Activated T-helper 9 cell treated with anti-CD3 and anti-CD28 coated beads, Interleukin-2, amount 50 U/mL, for 16 hours (primary cell): ENCODE measurements at places on chromosomes 6 and 20.

DNA sequence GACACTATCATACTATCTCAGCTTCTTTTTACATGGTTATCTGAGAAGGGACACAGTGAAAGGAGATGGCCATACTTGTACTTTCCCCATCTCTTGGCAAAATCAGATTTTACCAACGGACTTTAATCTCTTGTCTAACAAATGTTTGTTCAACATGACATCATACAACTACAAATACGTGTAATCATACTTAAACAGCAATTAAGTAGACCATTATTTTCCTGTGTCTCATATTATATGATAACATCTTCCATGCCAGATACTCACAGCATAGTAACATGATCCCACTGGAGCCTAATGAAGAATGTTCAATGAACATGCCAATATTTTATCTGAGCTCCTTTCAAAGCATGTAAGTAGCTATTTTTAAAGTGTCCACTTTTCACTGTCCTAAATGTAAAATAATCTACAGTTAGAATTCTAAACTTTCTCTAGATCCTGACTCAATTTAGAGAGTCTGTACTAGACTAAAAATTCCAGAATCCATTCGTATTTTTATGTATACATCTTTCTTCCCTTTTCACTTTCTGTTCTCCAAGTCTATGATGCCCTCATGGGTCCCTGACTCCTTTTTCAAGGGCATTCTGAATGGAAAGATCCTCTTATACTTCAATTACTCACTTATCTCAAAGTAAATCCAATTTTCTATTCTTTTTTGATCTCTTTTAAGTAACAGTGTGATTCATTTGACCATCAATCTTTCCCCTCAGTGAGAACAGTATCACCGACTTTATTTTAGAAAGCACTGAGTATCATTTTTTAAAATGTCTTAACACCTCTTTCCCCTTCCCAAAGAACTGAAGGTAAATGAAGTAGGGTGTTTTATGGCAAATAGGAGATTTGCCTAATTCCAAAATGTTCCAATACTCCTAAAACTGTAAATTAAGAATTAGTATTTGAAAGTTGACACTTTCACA, 133.5 kb downstream of the CDK19 start:
- DNase-seq: no peak

DNA sequence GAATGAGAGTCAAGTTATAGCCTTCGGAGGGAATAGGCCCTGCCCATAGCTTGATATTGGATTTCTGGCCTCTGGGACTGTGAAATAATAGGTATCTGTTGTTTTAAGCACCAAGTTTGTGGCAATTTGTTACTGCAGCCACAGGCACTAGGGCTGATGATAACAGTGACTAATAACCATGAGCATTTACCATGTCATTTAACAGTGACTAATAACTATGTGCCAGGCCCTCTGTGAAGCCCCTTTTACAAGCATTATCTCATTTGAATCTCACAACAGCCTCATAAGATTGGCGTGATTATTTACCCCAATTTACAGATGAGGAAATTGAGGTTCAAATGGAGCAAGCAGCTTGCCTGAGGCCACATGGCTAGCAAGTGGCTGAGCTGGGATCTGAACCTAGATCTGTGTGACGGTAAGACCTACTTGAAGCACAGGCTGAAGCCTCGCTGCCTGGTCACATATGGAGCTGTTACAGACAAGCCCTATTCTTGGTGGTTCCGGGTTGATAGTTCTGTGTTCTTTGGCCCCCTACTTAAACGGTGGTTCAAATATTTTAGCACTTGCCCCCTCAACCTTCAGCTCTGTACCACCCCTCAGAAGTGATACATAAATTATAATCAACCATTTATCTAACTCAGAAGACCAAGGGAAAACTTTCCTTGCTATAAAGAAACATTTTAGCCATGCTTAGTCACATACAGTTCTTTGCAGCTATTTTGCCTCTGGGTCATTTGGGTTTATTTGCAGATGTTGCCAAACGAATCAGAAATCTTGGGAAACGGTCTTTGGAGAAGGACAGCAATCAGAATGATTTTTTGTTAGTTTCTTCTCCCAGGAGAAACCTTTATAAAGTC, 98.3 kb downstream of the ELOVL5 start:
- DNase-seq: no peak

DNA sequence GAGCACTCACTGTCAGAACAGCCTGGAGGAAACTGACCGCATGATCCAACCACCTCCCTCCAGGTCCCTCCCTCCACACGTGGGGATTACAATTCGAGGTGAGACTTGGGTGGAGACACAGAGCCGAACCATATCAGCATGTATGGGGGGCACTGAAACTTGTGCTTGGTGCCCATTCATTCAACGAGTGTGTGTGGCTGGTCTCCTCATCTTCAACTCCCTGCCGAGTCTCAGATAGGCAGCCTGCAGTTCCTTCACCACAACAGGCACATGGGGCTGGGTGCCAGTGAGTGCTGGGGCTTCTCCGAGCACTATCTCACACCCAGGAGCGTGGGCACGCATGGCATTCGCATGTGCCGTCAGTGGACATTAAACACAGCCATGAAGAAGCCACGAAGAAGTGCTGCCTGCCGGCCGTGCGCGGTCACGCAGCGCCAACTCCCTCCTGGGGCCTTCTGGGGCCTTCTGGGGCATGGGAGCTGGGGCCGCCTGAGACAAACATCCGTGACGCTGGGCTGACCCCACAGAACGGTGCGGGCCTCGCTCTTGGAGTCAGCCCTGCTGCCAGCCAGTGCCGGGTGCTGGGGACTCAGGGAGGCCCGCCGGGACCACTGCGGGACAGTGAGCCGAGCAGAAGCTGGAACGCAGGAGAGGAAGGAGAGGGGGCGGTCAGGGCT, 714 bp upstream of the RTEL1 start:
- no peak for DNase-seq

DNA sequence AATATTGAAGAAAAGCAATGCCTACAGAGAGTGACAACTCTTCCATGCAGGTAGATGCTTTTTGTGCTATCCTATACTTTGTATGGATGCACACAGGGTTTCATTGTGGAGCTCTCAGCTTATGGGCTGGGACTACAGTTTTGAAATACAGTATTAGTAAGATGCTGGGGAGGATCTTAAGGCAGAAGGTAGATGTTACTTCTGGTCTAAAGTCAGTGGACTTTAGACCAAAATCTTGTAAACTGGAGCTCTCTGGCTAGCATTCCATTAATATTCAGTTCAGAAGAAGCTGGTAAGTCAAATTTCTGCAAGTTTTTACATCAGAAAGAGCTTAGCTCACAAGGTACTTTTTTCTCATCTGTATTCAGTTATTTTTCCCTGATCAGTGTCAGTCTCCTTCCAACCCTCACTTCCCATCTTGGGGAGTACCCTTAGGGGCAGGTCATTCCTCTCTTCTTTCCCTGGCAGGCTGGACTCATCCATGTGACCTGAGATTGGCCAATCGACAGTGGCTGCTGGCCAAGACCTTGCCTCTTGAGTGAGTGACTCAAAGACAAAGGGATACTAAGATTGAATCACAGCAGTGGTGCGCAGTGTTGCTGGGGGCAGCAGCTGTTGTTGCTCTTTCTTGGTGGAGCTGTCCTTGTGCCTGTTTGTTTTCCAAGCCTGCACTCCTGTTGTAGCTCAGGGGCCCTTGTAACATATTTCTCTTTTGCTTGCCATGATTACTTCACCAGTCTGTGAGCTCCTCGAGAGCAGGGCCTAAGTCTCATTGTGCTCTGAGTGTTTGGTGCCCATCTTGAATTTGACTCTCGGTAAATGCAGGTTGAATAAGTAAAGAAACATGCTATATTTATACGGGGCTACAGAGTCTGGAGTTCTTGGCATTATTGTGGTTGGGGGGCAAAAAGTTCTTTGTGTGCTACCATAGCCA, 2.8 kb upstream of the PHF20 start:
- DNase-seq: peak; percentile 6

GRCh38 chr6:109257494-109257893, 124.8 kb downstream of the CD164 start:
- DNase-seq: no peak

- DNase-seq: peak; percentile 33
These were observed 120.2 kb upstream of the AFDN start for GRCh38 chr6:167706313-167707109.

DNA sequence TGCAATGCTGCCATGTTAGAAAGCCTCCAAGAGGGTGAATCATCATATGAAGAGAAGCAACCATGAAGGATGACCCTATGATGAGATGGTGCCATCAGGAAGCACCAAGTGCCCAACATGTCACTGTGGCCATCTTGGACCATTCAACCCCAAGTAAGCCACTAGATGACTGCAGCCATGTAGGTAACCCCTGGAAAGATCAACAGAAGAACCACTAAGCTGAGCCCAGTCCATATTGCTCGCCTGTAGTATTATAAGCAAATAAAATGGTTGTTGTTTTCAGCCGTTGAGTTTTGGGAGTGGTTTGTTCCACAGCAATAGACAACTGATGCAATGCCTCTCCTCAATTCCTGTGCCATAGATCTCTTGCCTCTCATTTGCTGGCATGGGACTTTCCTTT, 140.9 kb downstream of the SCML4 start:
- DNase-seq: no peak

DNA sequence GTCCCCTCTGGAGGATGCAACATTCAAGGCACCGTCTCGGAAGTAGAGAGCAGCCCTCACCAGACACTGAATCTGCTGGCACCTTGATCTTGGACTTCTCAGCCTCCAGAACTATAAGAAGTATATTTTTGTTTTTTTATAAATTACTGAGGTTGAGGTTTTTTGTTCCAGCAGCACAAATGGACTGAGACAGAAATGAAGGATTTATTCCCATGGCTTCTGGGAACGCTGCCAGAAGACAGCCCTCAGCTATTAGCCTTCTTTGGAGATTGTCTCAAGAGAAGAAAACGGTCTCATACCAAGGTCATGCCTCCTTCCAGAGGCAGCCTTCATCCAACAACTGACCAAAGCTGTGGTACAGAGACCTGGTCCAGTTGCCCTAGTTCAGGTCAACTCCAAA, 85.4 kb downstream of the CHMP4B start:
- no peak for DNase-seq
